Inflammatory macrophage treated with lipopolysaccharide for 4 hours (primary cell): ENCODE measurements at places on chromosomes 6 and 20.

- peak; percentile 92 for DNase-seq
Observed at GRCh38 chr20:48626226-48626937, 201.4 kb downstream of the PREX1 start.

DNA sequence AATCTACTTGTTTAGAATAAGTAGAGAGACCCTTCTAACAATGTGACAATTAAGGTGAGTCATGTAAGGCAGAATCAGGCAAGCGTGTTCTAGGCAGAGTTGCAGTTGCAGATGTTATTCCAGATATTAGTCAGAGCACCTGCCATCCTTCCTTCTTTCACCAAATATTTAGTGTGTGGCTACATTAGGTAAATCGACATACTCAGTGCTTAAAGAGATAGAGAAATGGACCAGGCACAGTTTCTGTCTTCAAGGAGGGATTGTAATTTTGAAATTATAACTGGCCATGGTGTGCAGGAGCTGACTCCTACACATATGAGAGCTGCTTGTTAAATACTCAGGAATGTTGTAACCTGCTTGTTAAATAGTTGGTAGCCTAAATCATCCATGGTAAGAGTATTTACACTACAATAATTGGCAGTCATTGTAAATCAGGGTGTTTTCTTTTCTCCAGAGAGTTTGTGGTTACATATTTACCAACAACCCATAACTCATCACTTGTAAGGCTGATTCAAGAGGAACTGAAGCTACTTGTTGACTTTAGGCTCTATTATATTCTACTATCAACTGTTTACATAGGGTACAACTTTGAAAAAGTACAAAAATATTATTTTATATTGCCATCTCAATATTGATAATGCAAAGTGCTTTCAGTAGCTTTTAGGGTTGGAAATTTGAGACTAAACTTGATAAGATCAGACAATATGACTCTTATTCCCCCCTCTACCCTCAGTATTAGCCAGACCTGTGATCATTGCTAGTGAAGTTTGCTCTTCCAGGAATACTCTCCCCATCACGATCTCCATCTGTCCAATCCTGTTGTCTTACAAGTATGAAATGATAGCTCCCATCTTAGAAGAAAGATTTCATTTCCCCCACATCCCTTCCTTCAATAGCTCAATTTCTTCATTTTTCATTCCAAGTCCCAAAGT lies 607.1 kb downstream of the COL12A1 start:
- DNase-seq, result no peak

- no peak for DNase-seq
Observed at GRCh38 chr6:134854366-134854765, 95.5 kb downstream of the ALDH8A1 start.

- DNase-seq, result no peak
Observed at GRCh38 chr6:63919556-63920110, 284.0 kb downstream of the PHF3 start.

DNA sequence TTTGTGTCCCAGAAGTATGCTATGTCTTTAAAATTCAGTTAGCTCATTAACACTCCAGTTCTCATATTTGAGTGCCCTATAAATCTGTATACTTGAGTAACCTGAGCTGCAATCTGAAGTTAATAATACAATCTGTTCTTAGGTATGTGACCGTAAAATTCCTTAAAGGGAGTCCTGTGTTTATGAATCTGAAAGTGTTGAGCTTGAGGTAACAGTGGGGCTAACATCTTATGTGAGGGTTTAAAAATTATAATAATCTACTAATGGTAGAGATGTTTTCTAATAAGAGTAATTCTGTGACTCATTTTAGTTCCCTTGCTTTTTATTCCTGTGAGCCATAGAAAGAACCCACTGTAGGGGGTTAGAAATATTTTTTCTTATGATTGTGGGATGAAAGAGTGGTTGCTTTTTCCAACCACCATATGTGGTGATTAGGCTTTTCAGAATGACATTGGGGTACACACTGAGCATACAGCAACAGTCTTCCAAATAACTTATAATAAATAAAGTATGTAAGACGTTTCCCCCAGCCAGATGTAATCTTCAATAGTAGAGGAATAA lies 121.2 kb downstream of the BCKDHB start:
- no peak for DNase-seq

- no peak for DNase-seq
Observed at GRCh38 chr6:46078294-46078693, 51.5 kb upstream of the ENPP4 start.

GRCh38 chr6:116572162-116572561 lies 858 bp downstream of the RWDD1 start:
- DNase-seq, result peak; percentile 55

DNA sequence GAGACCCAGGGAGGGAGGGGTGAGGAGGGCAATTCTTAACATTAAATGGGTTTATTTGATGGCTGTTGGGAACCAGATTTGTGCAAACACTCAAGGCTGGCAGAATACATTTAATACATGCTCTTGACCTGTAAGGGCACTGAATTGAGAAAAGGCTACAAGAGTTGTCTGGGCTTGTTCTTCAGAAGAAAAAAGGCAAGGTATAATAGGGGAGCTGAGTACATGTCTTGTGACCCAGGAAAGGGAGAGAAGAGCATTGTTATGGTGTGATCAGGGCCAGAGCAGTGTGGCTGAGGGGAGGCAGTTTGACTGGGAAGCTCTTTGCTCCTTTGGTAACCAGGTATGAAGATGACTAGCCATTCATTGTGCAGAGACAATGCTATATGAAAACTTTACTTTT lies 18.9 kb downstream of the KLHL31 start:
- DNase-seq, result no peak

GRCh38 chr6:134421501-134421900 lies 103.6 kb upstream of the SGK1 start:
- DNase-seq, result no peak

DNA sequence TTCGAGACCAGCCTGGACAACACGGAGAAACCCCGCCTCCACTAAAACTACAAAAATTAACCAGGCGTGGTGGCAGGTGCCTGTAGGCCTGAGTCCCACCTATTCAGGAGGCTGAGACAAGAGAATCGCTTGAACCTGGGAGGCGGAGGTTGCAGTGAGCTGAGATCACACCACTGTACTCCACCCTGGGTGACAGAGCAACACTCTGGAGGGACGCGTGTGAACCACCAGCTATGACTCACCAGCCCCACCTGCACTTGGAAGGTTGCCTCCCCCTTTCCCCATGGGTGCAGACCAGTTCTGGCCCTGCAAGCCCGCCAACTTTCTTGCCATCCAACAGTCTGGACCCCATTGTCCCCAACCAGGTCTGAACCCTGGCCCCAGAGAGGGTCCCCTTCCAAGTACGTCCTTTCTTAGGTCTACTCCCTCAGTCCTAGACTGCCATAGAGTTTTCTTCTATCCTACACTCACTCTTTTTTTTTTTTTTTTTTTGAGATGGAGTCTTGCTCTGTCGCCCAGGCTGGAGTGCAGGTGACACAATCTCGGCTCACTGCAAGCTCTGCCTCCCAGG lies 29.2 kb downstream of the ATP9A start:
- no peak for DNase-seq

GRCh38 chr6:129264480-129265045 lies 381.6 kb downstream of the LAMA2 start:
- DNase-seq, result no peak

DNA sequence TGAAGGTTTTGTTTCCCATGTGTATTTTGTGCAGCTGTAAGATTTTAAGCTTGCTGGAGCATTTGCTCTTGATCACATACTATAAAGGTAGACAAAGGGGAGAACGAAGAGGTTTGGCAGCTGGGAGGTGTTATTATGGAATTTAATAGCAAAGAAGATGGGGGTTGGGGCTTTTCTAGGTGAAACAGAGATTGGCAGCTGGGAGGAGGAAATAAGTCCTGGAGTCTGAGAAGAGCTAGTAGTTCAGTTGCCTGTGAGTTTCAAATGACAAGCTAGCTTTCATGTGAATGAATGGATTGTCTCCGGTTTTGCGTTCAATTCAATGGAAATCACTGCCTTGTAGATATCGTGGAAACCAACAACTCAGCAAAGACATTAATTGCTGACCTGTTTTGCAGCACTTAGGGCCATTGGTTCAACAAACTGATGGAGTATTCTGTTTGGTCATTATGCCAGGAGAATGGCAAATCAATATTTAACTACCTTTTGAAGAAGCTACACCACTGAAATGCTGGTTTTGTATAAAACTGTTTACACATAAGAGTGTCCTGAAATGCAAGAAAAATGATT lies 38.1 kb upstream of the FLRT3 start:
- no peak for DNase-seq

- no peak for DNase-seq
Observed at GRCh38 chr6:19465760-19466159, 371.4 kb upstream of the ID4 start.

DNA sequence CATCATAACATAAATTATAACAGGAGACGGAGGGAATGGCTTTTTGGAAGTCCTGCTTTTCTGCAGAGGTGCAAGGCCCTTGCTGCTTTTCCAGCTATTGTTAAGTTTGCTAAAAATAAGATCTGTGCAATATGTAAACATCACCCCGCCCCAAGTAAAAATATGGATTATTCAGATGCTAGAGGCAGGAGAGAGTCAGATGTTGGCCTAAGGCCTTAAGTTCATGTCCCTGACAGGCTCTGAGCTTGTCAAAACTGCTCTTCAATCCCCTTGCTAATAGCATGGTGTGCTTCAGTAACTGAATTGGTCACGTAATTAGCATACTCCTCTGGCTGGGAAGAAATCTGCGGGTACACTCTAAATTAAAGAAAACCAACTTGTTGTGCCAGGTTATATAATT lies 147.5 kb downstream of the BMP2 start:
- DNase-seq, result no peak

DNA sequence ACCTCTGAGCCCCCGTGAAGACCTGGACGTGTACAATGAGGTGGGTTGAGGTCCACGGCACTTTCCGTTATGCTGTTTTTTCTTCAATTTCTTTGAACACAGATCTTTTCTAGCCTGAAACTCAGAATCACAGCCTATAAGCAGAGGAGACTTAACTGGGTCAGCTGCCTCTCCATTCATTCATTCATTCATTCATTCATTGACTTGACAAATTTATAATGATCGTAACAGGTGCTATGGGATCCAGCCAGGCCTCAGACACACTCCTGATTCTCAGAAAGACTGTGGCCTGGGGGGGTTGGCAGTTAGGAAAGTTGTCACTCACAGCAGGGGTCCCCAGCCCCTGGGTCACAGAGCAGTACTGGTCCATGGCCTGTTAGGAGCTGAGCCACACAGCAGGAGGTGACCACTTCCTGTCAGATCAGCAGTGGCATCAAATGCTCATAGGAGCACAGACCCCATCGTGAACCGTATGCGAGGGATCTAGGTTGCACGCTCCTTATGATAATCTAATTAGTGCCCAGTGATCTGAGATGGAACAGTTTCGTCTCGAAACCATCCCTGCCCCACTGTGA lies 38.6 kb upstream of the IRF4 start:
- no peak for DNase-seq

GRCh38 chr6:3309391-3310050 lies 50.8 kb downstream of the PSMG4 start:
- DNase-seq, result no peak

DNA sequence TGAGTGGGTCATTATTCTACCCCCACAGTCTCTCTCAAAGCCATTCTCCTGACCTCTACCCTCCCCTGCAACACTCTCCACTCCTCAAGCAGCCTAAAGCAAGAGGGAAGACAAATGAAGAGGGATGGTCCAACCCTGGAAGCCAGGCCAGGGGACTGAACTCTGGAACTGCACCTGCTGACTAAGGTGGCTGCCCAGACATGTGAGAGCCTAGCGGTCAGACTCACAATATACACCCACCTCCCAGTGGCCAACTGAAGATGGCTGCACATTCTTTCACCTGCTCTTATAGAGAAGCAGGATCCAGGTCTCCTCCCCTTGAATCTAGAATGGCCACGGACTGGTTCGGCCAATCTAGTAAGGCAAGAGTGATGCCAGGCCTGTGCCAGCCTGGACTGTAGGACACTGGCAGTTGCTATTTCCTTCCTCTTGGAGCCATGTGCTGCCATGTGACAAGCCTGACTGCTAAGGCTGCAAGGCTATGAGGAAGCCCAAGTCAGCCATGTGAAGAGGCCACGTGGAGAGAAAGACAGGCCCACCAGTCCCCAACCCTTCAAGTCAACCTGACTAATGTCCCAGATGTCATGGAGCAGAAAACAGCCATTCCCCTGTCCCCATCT lies 31.8 kb downstream of the ACSS1 start:
- DNase-seq, result peak; percentile 13

DNA sequence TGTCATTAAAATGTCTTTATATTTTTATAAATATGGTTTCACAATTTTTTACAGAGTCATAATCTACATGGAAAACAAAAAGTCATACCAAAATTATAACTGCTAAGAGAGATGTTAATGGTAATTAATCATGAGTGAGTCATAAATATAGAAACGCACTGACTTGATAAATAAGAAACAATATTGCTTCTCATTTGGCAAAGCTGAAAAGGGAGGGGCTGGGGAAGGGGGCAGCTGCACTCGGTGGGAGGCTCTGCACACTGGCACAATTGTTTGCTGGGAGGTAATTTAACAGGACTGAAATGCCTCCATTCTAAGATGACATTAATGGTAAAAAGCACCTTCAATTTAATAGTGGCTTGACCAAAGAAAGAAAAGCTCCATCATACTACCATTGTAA lies 133.3 kb upstream of the AGPAT4 start:
- no peak for DNase-seq

GRCh38 chr20:1377341-1377871 lies 15.4 kb downstream of the FKBP1A start:
- peak; percentile 3 for DNase-seq

DNA sequence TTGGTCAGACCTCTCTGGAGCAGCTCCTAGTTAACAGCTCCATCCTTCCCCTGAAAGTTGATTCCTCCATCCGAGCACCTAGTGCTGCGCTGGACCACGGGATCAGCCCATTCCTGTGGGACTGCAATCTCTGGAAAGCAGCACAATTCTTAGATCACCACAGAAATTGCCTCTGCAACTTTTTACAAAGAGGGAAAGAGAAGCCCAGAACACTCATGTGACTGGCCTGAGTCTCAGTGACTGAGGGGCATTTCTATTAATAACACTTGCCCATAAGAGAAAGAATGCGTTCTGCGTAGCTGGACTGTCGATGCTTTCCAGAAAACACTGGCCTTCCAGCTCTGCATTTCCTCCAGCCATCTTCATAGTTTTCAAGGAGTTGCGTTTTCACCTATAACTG lies 18.3 kb downstream of the MPC1 start:
- DNase-seq, result no peak

- no peak for DNase-seq
Observed at GRCh38 chr20:58546416-58546711, 31.2 kb upstream of the APCDD1L start.

DNA sequence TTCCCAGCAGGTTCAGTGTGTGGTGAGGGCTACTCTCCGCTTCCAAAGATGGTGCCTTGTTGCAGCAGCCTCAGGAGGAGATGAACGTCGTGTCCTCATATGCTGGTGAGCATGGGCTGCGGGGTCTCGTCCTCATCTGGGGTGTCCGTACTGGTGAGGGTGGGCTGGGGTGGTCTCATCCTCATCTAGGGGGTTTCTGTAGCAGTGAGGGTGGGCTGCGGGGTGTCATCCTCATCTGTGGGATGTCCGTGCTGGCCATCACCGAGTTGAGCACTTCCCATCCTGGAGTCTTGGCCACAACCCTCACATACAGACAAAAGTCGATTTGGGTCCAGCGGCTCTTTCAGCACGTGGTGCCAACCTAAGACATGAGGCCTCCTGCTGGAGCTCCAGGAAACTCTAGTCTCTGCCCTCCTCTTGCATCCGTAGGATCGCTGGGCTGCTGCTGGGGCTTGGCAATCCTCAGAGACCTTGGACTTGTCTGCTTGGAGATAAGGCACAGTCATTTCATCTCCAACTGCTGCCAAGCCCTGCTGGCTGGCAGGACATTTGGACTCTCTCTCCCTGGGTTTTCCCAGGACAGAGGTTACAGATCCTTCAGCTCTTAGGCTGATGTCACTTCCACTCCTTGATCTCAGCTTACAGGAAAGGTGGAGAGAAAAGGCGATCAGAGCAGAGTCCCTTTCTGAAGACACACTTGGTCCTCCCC lies 160.4 kb downstream of the PACRG start:
- DNase-seq, result no peak
